ENCODE measurements at places on chromosomes 6 and 20. TPM values are rescaled to one million over a fixed set of nuclear protein-coding genes. Genes with fewer than 3 reads are reported as not detected.

Gene TBX18
- total RNA-seq = 16.2 TPM

Gene RREB1
- 12.4 TPM for total RNA-seq

Gene SOX4
- 3.0 TPM for total RNA-seq

Gene ARHGAP40
- not detected for total RNA-seq

Gene XKR7
- not detected for total RNA-seq

Gene ROS1
- total RNA-seq = 0.43 TPM

Gene BPIFA2
- not detected for total RNA-seq

GRCh38 chr6:43773980-43774775 lies 4.2 kb downstream of the VEGFA start:
- DNase-seq = no peak

DNA sequence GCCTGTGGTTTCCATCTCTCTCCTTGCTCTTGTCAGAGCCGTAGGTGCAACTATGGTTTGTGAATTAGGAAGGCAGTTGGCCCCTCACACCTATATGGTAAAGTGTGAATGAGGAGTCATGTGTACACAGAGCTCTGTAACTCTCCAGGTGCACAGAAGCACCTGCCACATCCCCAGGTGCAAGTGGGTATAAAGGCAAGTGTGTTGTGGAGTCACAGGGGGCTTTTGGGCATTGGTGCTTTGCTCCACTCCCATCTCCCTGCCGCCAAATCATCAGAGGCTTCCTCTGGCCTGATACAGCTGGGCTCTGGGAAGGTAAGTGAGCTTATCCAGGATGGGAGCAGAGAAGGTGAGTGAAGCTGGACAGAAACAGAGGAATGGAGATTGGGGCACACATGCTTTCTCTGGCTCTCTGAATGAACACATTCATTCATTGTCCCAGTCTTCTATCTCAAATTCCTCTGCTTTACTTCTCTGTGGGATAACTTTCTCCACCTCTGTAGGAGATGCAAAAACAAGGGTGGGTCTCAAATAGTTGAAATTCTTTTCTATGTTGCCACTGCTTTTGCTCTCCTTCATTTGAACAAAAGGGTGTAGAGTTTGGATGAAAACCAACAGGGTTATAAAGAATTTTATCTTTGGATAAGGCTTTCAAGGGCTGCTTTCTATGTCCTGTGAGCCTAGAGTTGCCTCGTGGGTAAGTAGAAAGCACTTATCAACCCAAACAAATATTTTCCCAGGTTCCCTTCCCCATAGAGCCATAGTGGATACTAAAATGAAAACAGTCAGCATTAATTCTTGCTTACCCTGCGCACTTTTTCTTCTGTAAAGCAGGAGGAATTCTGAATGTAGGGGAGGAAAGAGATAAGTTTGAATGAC lies 45.0 kb upstream of the RIPOR2 start:
- DNase-seq = peak; percentile 16

GRCh38 chr20:39036851-39037250 lies 74.7 kb downstream of the DHX35 start:
- no peak for DNase-seq

GRCh38 chr20:52622081-52622480 lies 350.1 kb upstream of the TSHZ2 start:
- DNase-seq = peak; percentile 49

GRCh38 chr6:159693128-159693893 lies at the start of gene SOD2:
Gene SOD2 (minus strand): TSS chr6:159693241. CDS start chr6:159693167, 74 bp downstream.
- DNase-seq = peak; percentile 86

GRCh38 chr6:33017694-33018353 lies 8.4 kb upstream of the HLA-DOA start:
- DNase-seq = no peak

- DNase-seq = no peak
Measured at GRCh38 chr20:53948383-53949318, 121.7 kb downstream of the BCAS1 start.

- peak; percentile 42 for DNase-seq
Measured at GRCh38 chr6:28867086-28867409, 56.7 kb downstream of the TRIM27 start.

DNA sequence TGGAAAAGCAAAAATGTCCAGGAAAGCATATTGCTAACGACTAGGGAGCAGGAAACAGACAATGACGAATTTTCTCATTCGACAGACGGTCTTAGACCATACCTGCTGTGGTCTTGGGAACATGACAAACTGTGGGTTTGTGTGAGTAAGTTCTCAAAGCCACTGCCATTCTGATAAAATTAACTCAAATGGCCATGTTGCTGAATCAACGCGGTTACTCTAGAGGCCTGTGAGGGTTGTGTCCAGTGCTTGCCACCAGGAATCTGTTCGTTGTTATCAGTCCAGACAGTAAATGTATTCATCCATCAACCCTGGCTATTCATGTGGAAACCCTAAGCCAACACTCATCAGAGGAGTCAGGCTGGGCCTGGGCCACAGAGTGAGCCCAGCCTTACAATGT lies 124.3 kb downstream of the MYLK4 start:
- DNase-seq = no peak

DNA sequence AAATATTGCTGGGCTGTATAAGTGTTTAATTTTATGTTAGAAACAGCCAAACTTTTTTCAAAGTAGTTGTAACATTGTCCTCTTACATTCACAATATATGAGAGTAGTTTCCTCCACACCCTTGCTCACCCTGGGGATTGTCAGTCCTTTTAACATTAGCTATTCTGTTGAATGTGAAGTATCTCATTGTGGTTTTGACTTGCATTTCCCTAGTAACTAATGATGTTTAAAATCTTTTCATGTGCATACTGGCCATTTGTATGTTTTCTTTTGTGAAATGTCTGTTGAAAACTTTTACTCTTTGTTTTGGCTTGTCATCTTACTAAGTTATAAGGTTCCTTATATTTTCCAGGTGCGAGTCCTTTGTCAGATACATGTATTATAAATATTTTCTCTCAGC lies 32.9 kb downstream of the TRIM38 start:
- no peak for DNase-seq

- DNase-seq = peak; percentile 48
Measured at GRCh38 chr6:22025468-22026163, 271.2 kb downstream of the PRL start.
